ENCODE measurements at places on chromosomes 11 and 22.

GRCh38 chr11:8253566-8253965 lies 10.1 kb downstream of the LMO1 start:
- DNase-seq: no peak

GRCh38 chr11:95699631-95700470 lies 89.7 kb downstream of the FAM76B start:
- no peak for DNase-seq

- no peak for DNase-seq
Observed at GRCh38 chr11:2952290-2952689, 23.1 kb upstream of the PHLDA2 start.

GRCh38 chr11:36469881-36470802 lies 39.9 kb downstream of the TRAF6 start:
- DNase-seq: no peak

DNA sequence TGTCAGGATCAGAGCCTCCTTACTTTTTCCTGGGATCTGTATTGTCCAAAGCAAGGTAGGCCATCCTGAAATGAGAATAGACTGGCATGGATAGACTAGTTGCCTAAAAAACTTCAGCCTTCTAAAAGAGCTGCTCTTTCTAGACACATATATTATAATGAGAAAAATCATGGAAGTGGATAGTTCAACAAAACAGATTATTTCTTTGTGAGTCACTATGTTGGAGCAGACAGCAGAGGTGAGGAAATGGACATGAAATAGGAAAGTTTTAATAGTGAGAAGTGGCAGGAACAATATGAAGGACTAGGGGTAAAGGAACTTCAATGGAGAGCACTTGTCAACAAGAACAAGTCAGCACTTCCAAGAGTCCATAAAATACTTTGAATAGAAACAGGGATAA lies 101.9 kb upstream of the ANO3 start:
- DNase-seq: no peak

DNA sequence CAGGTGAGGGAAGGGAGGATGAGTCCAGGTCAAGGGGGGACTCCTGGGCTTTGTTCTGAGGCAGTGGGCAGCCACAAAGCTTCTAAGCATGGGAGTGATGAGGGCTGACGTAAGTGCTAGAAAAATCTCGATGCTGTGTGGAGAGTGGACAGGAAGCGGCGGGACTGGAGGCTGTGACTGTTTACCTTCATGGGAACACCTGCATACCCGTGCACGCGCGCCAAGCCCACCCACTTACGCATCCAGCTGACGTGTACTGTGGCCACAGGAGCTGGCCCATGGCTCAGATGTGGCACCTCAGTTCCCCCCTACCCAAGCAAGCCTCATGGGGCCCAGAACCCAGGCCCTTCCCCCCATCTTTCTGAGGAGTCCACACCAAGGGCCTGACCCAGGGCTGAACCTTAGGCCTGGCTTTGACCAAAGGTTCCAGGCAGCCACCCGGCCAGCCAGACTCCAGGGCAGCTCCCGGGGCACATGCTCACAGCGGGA lies 14.0 kb downstream of the MYRF start:
- DNase-seq: no peak

DNA sequence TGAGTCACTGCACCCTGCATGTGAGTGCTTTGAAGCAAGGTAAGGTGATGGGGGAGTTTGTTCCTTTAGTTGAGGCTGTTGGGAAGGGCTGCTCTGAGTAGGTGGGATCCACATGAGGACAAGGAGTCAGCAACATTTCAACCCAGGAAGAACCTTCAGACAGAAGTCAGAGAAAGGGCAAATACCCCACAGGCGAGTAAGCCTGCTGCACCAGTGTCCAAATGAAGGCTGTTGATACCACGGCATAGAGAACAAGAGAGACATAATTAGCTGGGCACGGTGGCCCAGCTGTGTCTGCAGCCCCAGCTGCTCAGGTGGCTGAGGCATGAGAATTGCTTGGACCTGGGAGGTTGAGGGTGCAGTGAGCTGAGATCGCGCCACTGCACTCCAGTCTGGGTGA lies 54.3 kb upstream of the CLMP start:
- no peak for DNase-seq

DNA sequence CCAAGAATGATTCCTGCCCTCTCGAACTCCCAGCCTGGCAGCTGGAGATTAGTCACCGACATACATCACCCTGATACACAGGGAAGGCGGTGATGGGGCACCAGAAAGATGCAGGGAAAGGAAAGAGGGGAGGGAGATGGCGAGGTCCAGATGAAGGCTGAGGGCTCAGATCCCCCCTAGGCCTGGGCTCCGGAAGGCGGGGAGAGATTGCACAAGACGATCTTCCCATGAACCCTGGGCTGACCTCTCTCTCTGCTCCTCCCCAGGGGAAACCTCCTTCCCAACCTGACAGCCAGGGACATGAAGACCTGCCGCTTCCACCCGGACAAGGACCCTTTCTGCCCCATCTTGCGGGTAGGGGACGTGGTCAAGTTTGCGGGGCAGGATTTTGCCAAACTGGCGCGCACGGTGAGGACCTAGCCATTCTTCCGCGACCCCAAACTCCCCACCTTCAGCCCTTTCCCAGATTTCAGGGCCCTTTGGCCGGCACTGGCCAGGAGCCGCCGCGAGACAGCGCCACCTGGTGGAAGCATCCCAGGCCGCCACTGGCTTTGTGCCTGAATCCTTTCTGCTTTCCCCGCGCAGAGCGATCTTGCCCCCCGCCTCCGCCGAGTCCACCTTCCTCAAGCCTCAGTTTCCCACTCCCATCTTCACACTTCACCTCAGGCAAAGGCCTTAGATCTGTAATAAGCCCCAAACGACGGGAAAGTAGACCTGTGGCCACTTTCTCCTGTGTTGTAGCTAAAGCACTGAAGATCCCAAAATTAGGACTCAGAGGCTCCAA lies 11.5 kb downstream of the P2RX3 start:
- no peak for DNase-seq

- no peak for DNase-seq
Observed at GRCh38 chr22:19607192-19608002, 83.2 kb upstream of the CLDN5 start.

GRCh38 chr22:39150848-39151215 lies 1.6 kb downstream of the CBX7 start:
- no peak for DNase-seq

DNA sequence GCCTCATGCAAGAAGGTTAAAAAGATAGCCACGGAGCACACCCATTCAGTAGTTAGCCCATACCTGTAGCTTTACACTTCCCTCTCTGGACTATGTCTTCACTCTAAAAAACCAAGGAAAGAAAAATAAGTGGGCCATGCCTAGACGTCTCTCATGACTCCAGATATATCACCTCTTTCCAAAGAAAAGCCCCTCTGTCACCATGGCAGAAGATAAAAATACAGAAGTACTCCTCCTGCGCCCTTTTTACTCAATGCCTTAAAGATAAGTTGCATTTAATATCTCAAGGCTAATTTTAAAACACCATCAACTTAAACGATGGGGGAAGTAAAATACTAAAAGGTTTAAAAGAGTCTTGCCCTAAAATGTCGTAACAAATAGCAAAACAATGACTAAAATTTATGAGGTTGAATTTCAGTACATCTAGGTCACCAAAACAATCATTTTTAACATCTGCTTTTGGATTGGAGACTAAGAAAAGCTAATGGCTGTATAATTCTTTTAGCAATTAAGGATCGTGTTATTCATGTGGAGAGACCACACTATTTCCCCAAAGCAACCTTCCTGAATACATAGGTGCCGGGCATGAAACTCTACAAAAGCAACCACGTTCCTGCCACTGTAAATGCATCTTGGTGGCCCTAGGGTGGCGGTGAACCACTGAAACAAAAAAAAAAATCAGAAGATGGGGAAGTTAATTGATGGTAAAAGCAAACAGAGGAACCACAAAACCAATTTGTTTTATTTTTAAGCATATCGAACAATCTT lies 46.0 kb downstream of the CELF1 start:
- no peak for DNase-seq

- DNase-seq: no peak
Observed at GRCh38 chr11:111749646-111750045, 16.5 kb downstream of the PPP2R1B start.
